ENCODE measurements at places on chromosomes 16 and 17.

DNA sequence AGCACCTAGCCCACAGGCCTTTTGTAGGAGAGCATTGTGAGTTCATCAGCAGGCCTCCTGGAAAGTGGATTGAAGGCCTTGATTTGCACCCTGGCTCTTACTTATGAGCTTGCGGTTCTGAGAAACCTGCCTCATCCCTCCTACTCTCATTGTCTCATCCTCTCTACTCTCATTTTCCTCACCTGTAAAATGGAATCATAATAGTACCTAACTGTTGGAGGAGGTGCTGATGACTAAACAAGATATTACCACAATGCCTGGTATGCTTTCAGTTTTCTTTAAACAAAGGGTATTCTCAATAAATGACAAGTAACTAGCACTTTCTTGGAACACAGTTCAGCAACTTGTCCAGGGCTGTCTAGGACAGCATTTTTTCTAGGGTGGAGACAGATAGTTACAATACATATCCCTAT lies 243.1 kb upstream of the MAF start:
- peak; percentile 48 for DNase-seq

DNA sequence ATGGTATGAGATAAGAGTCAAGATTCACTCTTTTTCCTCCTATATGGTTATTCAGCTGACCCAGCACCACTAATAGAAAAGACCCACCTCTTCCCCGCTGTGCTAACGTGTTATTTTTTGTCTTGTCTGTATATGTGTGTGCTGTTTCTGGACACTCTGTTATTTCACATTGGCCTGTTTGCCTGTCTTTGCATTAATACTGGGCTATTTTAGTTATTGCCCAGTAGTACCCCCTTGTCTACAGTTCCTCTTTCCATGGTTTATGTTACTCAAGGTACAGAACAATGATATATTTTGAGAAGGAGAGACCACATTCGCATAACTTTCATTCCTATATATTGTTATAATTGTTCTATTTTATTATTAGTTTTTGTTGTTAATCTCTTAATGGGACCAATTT lies 74.0 kb upstream of the SIAH1 start:
- DNase-seq = no peak

- DNase-seq = no peak
These were observed 685.3 kb downstream of the WWOX start for GRCh38 chr16:78784771-78785170.

DNA sequence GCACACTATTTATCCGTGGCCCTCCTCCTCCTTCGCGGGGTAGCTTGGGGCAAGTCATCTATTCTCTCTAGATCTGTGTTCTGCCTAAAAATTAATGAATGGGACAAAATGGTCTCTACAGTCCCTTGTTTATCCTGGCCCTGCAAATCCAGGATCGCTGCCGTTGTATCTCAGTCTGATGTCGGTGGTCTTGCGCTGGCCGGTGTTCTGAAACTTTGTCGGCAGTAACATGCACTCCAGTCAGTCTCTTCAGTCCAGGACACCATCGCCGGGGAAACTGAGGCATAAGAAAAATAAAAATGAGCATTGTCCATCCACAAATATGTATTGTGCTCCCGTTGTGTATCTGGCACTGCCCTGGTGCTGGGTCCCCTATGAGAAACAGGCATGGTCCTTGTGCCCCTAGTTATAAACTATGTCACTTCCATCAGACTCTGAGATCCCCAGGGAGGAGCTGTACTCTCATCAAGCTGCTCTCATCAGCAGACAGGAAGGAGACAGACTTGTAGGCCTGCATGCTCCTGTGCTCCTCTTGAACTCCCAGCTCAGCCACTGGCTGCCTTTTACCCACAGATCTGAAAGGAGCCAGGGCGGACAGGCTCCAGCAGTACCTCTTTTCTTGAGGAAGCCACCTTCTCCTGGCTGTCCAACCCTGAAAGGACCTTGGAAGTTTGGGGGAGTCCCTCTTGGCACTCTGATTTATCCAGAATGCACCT lies 13.7 kb upstream of the CA4 start:
- no peak for DNase-seq

DNA sequence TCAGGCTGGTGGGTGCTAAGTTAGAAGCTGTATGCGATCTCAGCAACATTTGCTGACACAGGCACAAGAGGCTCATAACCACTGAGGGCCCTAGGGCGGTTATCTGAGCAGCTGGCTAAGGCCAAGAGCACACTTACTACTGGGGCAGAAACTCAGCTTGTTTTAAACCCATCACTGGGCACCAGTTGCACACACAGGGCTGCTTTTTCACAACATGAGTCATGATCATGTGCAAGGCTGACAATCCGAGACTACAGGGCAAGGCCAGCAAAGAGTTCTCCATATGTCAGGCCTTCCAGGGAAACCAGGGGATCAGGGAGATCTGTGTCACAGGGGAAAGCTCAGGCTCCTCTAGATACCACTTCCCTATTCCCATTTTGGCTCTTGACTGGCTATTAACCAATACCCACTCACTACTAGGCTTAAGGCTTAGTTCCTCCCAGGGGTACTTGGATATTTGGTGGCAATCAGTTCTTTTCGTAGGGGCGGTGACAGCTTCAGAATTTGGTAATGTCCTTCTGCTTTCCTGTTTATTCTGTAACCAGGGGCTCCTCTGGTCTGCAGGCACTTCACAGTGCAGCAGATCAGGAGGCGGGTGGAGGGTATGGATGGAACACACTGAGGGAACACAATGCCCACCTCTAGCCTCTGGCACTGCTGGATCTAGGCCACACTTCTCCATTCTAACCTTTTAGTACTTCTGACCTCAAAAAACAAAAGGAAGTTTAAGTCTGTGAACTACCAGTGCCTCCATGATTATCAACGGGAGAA lies 44.9 kb upstream of the ERN1 start:
- DNase-seq = no peak

GRCh38 chr17:81440511-81441244 lies 45.4 kb downstream of the BAHCC1 start:
- DNase-seq = no peak

DNA sequence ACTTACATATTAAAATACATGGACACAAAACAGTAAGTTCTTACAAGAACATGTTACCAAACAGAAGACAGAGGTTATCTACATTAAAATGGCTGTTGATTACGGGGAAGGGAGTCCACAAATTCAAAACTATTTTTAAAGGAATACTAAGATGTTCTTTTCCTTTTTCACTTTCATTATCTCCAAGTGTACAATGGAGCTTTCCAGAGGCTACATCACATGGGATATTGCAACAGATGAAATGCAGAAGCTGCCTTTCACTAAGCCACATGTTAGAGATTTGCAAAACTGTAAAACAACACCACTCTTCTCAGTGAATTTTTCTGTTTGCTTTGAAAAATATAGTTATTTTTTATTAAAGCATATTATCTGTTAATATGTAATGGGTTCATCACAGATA lies 53.6 kb downstream of the XPO6 start:
- DNase-seq = no peak

DNA sequence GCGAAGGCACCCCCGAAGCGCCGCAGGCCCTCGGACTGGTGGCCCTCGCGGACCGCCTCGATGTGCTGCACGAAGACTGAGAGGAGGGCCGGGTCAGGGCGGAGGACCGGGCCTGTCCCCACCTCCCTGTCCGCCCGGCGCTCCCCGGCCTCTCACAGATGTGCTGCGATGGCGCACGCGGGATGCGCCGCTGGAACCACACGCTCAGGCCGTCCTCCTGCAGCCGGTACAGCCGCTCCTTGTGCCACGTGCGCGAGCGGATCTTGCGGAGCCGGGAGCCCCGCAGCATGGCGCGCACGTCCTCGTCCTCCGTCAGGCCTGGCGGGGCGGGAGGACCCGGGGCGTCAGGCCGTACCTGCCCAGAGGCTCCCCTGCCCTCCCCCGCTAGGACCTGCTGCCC lies 11.3 kb downstream of the PLCD3 start:
- DNase-seq = no peak

DNA sequence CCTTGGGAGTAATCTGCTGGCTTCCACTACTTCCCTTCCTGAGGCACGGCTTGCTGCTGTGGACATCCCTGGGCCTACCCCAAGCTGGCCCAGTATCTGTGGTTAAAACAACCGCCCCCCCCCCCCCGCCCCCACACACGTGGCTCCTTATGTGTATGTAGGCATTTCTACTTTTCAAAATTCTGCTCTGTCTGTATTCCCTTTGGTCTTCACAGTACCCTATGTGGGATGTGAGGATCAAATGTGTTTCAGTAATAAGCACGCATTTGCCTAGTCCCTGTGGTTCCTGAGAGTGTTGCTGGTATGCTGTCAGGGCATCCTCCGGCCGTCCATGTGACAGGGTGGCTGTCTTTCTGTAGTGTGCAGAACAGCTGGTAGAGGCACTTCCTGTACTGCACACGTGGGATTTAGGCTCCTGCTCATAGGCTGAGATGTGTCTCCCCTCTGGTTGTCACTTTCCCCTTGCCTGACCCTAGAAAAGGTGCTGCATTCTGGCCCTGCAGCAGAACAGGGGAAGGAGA lies 2.2 kb downstream of the NT5M start:
- DNase-seq = peak; percentile 52

- no peak for DNase-seq
These were observed 61.4 kb upstream of the PLCG2 start for GRCh38 chr16:81717662-81718189.

DNA sequence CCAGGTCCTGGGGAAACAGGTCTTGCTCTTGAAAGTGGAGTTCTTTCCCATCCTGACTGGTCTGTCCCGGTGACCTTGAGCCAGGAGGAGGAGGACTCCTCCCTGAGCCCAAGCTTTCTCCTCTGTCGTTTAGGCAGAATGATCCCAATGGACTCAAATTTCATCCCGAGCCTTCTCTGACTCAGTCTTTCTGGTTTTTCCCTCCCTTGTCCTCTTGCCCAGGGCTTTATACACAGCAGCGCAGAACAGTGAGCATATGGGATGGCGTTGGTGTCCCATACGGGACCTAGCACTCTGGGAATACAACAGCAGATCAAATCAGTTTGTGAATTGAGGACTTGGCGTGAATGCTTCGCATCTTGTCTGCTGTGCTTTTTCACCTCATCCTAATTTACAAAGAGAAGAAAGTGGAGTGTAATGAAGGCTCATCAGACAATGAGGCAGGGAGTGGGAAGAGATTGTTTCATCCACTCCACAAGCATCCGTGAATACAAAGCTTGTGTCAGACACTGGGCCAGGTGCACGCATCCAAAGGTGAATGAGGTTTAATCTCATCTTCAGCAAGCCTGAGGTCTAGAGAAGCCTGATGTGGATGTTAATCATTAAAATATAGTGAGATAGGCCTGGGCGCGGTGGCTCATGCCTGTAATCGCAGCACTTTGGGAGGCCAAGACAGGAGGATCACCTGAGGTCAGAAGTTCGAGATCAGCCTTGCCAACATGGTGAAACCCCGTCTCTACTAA lies 1.1 kb upstream of the XYLT1 start:
- DNase-seq = no peak

GRCh38 chr17:956905-957304 lies 22.7 kb downstream of the NXN start:
- DNase-seq = no peak

DNA sequence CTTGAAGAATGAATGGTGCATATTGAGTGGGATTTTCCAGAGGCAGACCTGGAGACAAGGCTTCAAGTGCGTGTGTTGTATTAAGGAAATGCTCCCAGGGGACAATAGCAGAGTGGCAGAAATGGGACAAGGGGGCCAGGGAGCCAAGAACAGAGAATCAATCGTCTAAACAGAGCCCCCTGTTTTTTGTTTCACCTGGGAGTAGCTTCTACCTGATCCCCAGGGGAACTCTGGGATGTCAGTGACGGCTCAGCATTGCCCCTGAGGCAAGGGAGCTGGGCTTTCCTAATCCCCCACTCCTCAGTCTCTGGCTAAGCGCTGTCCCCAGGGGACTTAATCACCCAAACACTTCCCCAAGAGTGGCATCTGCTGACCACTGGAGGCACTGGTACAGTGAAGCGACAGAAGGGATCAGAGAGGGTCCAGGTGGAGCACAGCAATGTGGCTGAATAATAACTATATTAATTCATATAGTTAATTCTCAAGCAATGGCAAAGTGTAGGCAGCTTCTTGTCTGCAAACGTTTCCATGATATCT lies 35.7 kb upstream of the C16orf78 start:
- DNase-seq = no peak

DNA sequence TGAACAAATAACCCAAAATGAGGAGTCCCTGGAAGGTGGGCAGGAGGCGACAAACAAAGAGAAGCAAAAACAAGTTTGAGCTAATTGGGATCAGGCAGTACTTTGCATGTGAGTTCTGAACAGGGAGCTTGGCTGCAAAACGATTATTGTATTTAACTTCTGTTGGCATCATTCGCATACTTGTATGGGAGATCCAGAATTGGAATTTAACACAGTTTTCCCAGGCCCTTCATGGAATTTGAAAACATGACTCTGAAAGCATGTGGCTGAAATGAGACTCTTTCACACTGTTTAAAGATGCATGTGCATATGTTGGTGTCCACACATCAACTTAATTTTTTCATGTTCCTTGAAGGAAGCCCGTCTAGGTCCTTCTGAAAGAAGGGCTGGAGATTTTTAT lies 674.3 kb downstream of the WWOX start:
- DNase-seq = no peak

DNA sequence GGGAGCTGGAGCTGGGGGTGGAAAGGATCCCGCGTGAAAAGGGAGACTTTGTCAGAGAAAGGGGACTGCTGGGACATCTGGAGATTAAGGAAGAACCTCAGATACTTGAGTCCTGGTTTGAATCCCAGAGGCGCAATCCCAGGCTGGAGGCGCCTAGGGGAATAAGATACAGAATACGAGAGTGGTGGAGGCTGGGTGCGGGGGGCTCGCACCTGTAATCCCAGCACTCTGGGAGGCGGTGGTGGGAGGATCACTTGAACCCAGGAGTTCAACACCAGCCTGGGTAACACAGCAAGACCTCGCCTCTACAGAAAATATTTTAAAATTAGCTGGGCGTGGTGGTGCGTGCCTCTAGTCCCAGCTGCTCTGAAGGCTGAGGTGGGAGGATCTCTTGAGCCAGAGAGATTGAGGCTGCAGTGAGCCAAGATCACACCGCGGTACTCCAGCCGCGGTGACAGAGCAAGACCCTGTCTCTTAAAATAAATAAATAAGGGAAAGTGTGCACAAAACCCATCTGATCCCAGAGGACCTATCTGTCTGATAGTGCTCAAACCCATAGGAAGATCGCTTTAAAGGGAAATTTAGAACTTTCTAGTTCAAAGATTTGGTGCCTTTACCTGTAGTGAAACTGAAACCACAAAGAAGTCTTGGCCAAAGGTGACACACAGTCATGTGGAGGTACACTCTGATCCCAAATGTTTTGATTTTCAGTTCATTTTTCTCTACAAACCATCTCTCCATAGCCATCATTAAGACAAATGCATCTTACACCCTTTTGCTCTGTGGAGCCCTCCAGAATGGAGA lies 617 bp upstream of the SCRN2 start:
- no peak for DNase-seq

GRCh38 chr16:70689970-70690891 lies 4.4 kb upstream of the MTSS2 start:
- no peak for DNase-seq

GRCh38 chr17:45906237-45906636 lies 11.9 kb downstream of the MAPT start:
- DNase-seq = no peak

GRCh38 chr17:40025559-40025958 lies 10.3 kb downstream of the CSF3 start:
- DNase-seq = no peak

Measured in activated CD4-positive, alpha-beta T cell treated with anti-CD3 and anti-CD28 coated beads, Interleukin-2, amount 50 U/mL, for 48 hours (primary cell).